ENCODE measurements at places on chromosomes 2 and 18.

DNA sequence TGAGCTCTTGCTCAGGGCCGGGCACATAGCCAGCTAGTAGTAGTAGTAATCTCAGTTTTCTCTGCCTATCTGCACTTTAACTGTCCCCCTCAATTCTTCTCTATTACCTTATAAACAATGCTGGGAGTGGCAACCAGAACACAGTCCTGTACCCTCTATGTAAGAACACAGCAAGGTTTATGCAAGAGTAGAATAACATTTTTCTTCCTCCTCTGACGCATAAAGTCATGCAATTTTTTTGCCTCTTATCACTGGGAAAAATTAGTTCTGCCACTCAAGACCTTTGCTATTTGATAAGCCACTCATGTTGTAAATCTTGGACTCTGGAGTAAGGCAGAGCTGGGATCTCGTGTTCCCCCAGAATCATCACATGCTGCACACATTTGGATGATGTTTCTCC is 200.7 kb upstream of the SOX11 start:
- no peak for DNase-seq

- no peak for DNase-seq
Measured at GRCh38 chr2:149597050-149597667, 9.6 kb upstream of the MMADHC start.

DNA sequence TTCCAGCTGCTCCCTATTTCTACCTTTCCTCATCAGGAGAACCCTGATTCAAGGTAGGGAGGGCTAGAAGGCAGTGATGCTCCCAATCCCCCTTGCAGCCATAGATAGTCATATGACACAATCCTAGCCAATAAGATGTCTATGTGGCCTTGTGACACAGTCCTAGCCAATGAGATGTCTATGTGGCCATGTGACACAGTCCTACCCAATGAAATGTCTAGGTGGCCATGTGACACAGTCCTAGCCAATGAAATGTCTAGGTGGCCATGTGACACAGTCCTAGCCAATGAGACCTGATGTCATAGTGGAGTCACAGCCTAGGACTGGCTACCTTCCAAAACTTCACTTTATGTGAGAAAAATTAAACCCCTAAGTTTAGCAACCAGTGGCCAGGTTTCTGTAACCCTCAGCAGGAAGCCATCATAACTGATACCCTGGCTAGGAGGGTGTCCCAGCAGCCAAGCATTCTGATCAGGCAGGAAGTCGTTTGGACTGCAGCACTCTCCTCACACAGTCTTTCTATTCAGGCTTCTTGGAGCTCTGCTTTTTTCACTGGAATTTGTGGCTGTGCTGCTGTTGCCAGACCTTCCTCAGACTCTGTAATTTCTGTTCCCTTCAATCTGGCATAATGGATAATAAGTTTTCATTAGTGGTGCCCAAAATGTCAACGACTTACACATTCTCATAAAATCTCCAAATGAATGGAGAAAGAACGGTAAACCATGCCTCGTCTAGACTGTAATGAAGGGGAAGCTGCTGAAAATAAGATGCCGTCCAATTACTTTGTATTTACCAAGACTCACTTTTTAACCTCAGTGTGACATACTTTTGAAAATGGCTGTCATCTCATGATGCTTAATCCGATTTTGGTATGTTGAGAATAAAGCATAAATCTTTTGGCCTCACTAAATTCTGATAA is 165.0 kb upstream of the NCKAP5 start:
- no peak for DNase-seq

DNA sequence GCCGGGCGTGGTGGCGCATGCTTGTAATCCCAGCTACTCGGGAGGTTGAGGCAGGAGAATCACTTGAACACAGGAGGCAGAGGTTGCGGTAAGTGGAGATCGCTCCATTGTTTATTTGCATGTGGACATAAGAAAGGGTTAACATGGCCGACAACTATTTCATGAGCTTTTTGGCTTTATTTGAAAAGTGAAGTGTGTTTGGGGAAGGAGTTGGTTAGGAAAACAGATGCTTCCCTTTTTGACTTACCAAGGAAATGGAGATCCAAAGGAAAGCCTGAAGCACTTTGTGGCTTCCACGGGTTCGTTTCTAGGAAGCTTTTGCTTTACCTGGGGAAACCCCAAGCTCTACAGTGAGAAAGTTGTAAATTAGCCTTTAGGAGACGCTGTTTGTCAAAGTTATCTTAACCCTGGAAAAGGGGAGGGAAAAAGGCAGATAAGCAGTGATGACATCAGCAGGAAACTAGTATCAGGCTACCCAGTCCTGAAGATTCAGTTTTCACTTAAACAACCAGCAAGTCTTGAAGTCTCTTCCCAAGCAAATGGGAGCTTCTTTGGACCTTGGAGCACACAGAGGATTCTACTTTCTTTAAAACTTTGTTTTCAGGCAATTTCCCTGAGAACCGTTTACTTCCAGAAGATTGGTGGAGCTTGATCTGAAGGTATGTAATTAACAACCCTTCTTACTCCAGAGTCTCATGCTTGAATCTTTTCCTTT is at the start of gene CASP10:
CASP10 (plus strand) TSS at position 492 of the 715 bp plus-strand sequence. CDS start 2,637 bp downstream, outside the sequence.
- no peak for DNase-seq

GRCh38 chr2:152755029-152755428 is 36.6 kb downstream of the ARL6IP6 start:
- no peak for DNase-seq

- DNase-seq: no peak
Measured at GRCh38 chr18:43393174-43393573, 115.9 kb upstream of the SYT4 start.

GRCh38 chr2:3598912-3599854 is 4.3 kb downstream of the COLEC11 start:
- no peak for DNase-seq

DNA sequence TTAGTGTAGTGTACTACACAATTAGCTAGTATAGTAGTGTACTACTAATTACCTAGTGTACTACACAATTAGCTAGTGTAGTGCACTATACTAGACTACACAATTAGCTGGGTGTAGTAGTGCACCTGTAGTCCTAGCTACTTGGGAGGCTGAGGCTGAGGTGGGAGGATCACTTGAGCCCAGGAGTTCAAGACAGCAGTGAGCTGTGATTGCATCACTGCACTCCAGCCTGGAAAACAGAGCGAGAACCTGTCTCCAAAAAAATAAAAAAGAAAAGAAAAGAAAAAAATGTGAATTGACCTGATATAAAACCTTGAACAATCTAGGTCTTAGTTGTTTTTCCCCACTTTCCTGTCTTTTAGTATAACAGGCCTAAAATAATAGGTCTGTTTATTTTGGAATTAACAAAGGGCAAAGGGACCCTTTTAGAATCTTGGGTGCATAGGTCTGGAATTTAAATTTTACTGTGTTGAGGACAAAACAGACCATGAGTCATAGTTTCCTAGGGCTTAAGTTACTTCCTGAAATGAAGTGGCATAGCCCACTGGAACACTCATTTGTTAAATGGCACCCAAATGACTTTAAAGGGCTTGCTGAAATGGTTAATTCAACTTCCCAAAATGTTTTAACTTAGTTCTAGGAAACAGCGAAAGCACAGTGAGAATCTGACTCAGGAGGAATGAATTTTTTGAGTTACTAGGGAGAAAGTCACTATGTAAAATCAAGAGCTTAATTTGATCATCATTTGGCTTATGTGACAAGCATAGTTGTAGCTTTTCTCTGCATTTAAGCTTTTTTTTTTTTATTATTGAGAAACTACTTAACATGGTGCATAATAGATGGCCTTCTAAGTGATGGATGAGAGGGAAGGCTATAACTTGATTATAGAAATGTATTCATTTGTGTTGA is 50.7 kb upstream of the ARL5A start:
- DNase-seq: no peak

DNA sequence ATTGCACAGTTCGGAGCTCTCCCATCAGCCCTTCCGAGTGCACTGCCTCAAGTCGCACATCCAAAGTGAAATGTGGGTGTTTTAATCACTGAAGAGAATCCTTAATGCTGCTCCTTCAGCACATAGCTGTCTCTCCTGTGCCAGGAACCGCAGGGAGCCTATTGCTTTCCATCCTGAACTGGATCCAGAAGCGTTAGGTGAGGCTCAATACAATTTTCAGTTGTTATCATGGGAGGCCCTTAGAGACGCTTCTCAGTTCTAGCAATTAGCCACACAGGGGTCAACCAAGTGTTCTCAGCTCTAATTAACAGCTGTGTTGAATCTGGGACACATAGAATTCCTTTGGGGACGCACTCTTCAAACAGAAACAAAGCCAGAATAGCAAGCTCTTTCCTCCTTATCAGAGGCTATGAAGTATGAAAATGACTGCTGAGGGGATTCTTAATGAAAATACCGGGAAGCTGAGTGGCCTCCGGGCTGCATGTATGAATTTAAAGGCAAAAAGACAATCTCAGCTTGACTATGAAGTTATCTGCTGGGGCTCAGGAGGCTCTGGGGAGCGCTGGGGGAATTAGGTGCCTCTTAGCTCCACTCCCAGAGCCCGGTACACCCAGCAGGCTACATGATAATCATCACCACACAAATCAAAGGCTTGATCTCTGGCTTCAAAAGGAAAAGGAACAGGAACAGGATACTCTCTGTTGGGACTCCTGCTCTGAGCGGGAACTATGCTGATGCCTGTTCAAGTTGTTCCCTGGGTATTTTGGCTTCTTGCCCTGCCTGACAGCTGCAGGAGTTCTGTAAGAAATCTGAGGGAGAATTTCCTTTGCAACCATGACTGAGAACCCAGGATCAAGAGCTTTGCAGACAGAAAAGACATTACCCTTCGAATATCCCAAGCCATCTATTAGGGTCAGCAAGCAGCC is 55.4 kb upstream of the NCOA1 start:
- peak; percentile 73 for DNase-seq

- DNase-seq: no peak
Measured at GRCh38 chr2:196827356-196827755, 18.2 kb upstream of the C2orf66 start.

DNA sequence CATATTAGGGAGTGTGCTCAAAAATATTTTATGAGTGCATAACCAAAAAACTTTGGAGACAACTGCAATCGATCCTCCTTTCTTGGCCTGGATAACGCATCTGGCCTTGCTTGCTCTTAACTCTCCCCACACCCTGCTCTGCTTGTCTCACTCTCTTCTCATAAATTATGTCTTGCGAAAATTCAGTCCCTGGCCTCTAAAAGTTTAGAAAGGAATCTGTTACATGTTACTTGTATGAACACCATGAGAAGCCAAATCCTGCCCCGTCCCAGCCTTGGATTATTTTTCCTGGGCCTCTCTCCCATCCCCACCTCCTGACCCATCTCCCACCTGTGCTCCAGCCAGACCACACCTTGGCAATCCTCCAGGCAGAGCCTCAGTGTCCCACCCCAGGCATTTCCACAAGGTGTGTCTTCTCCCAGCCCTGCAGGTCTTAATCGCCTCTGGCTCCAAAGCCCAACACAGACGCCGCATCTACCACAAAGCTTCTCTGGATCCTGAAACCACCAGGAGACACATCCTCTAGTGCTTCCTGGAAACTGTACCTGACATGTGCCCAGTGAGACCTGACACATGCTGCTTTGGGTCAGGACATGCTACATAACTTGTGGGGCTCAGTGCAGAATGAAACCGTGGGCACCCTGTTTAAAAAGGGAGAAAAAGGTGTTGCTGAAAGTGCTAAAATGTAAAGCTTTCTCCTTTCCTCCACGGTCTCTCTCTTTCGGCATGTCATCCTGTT is 99.6 kb upstream of the ST3GAL5 start:
- no peak for DNase-seq

- no peak for DNase-seq
Measured at GRCh38 chr2:96546321-96546720, 9.8 kb downstream of the ARID5A start.

GRCh38 chr2:47109007-47109375 is 46.1 kb downstream of the STPG4 start:
- no peak for DNase-seq

DNA sequence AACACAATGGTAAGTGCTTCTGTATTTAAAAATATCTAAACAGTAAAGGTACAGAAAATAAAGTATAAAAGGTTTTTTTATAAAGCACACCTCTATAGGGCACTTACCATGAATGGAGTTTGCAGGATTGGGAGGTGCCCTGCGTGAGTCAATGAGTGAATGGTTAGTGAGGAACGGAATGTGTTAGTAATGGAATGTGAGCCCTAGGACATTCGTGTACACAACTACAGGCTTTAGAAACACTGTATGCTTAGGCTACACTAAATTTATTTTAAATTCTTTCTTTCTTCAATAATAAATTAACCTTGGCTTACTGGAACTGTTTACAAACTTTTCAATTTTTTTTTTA is 337.9 kb upstream of the SLC39A10 start:
- DNase-seq: no peak

GRCh38 chr2:143371616-143372015 is 242.4 kb downstream of the ARHGAP15 start:
- DNase-seq: no peak

DNA sequence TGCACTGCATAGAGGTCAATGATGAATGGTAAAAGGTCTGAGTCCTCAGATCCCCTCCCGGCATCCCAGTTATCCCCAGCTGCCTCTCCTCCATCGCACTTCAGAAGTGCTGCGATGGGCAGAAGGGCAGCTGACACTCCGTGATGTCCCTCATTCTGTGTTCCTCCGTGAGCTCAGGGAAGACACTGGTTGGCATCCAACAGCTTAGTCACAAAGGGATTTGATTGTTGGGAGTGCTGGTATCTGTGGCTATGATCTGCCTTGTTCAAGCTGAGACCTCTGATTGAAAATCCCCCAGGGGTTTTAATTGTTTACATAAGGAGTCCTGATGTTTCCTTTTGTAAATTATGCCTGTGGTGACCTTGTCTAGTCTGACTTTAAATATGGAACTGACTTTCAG is 19.0 kb upstream of the SAG start:
- no peak for DNase-seq

DNA sequence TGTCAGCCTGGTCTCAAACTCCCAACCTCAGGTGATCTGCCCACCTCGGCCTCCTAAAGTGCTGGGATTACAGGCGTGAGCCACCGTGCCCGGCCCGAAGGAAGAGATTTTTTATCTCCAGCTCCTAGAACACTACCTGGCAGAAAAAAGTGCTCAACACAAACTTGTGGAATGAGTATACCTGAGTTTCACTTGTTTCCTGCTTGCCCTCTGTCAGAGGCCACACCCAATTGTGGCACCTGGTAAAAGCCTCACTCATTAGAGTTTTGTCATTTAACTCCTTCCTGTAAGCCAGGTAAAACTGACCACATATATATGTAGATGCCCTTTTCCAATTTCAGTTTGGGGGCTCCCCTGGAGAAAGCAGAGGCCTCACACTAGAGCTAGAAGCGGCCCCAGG is 42.2 kb upstream of the RTN4 start:
- no peak for DNase-seq

DNA sequence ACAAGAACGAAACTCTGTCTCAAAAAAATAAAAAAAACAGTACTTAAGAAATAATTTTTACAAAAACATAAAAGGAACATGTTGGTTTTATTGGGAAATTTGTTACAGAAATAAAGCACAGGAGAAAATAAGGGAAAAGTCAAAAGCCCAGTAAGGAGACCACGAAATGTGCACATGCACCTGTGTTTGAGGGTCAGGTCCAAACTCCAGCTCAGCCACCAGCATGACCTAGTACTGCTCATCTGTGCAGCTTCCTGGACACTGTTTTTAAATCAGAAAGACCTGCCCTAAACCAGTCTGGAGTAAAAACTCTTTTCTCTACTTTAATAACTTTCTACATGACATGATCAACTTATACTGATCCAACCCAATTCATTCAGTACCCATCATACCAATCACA is 21.2 kb downstream of the RNF149 start:
- no peak for DNase-seq

- no peak for DNase-seq
Measured at GRCh38 chr2:148719941-148720436, 75.4 kb downstream of the EPC2 start.

Measured in brain pericyte (primary cell).